Fibroblast of skin of scalp (primary cell): ENCODE measurements at places on chromosomes 6 and 20.

DNA sequence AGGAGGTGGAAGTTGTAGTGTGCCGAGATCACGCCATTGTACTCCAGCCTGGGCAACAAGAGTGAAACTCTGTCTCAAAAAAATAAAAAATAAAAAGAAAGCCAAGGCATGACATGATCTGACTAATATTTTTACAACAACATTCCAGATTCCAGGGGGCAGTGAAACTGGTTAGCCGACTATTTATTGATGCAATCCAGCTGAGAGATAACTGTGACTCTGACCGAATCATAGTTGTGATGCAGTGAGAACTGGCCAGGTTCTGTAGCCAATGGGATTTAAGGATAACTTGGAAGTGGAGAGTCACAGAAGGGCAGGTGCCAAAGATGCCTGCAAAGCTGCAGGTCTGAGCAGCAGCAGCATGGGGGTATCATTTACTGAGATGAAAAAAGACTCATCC is 82.9 kb upstream of the TSHZ2 start:
- DNase-seq = peak; percentile 86

GRCh38 chr6:106925948-106926347 is 48.6 kb downstream of the CD24 start:
- no peak for DNase-seq

- DNase-seq = no peak
Observed at GRCh38 chr6:31764198-31764597, 1.7 kb downstream of the SAPCD1 start.

GRCh38 chr6:79330704-79331103 is 96.2 kb upstream of the HMGN3 start:
- peak; percentile 1 for DNase-seq

DNA sequence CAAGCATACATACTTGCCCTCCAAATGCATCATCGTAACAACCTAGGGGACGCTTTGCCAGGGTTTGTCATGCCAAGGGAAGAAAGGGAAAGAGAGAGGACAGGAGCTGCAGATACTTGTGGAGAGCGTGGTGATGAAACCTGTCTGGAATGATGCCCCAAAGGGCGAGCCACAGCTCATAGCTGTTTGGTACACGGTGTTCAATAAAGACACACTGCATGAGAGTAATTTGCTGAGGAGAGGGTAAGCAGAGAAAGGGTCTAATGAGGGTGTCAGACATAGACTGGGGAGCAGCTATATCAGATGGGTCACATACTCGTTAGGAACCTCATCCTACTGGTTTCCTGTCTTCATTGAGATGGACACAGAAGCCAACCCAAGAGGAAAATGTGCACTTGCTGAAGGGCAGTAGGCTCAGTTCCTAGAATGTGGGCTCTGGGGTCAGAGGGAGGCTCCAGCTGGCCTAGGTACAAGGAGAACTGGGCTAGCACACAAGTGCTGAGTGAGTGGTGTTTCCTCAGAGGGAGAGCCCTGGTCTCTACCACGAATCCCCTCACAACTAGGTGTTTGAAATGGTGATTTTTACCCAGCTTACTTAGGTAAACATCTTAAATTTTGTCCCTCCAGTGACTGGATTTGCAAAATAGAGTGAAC is 5.2 kb upstream of the FOXO3 start:
- DNase-seq = no peak

GRCh38 chr20:22223236-22223635 is 361.1 kb downstream of the FOXA2 start:
- DNase-seq = no peak

GRCh38 chr6:129133770-129134192 is 250.8 kb downstream of the LAMA2 start:
- DNase-seq = no peak

DNA sequence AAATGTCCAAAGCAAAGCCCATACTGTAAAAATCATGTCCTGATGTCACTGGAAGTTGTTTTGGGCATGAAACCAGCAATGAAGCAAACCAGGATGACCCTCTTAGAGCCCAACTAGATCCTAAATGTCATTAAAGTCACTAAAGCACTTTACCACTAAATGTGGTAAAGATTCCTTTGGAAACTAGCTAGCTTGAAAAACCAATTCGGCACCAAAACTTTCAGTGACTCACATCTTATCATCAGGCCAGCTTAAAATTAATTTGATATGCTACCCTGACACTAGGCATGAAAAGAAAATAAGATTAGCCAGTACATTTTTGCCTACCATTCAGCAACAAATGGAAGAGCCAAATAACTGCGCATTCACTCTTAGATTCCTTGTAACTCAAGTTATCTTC is 145.8 kb downstream of the PACRG start:
- DNase-seq = peak; percentile 3

GRCh38 chr6:15616261-15616660 is 46.6 kb downstream of the DTNBP1 start:
- no peak for DNase-seq

GRCh38 chr6:31450751-31451150 is 47.2 kb upstream of the MICB start:
- DNase-seq = no peak

DNA sequence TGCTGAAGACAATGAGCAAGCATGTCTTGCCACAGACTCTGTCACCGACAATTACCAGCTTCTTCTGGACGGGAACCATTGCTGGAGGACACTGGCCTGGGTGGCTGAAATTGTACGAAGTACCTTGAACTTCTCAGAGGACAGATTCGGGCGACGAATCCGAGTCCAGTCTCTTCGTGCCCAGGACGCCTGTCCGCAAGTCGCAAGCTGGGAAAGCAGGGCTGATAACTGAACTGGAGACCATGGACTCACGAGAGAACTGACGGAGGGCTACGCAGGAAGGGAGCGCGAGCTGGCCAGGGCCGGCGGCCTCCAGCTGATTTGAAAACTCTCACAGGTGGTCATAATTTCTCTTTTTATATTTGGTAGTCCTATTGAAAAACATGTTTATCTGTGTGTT is 1229.5 kb upstream of the MAP3K7 start:
- no peak for DNase-seq

GRCh38 chr20:20251836-20252235 is 116.1 kb upstream of the INSM1 start:
- no peak for DNase-seq

- no peak for DNase-seq
Observed at GRCh38 chr6:1247056-1247455, 64.8 kb upstream of the FOXQ1 start.

DNA sequence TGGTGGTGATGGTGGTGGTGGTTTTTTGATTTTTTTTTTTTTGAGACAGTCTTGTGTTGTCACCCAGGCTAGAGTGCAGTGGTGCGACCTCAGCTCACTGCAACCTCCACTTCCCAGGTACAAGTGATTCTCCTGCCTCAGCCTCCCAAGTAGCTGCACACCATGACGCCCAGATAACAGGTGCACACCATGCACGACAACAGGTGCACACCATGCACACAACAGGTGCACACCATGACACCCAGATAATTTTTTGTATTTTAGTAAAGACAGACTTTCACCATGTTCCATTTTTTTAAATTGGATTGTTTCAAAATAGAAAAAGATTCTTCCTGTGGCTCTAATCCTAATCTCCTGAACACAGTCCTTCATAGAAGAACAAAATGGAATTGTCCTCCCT is 257.9 kb downstream of the ALDH8A1 start:
- DNase-seq = no peak

- peak; percentile 57 for DNase-seq
Observed at GRCh38 chr6:106997392-106998158, 23.0 kb upstream of the CD24 start.
